ENCODE measurements at places on chromosomes 6 and 20.

- DNase-seq, result no peak
These were observed 395.6 kb upstream of the FLRT3 start for GRCh38 chr20:14732996-14733395.

GRCh38 chr6:147664092-147664491 is 155.6 kb downstream of the SAMD5 start:
- DNase-seq, result no peak

DNA sequence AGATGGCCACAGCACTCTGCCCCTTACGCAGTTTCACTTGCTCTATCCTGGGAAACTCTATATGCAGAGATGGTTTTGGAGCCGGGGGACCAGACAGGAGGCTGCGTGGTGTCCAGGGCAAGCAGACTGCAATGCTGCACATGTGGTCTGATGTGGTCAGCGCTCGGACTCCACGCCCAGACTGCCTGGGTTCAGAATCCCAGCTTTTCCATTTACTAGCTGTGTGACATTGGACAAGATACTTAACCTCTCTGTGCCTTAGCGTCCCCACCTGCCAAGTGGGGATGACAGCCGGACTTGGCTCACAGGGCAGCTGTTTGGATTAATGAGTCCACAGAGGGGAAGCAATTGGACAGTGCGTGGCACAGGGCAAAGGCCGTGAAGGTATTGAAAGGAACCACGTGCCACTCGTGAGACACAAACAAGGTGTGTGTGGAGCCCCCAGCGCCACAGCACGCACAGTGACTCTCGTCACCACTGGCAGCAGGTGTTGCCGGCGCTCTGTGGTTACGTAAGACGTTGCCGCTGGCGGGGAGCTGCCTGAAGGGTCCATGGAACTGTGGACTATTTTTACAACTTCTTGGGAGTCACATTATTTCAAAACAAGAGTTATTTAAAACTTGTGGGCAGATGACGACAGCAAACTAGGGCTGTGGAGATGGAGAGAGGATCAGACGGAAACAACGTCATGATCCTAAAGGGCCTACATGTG is 201.4 kb downstream of the PREX1 start:
- no peak for DNase-seq

GRCh38 chr6:37653933-37654565 is 43.6 kb downstream of the MDGA1 start:
- DNase-seq, result peak; percentile 44

GRCh38 chr6:170456334-170456733 is 96.8 kb downstream of the PSMB1 start:
- DNase-seq, result no peak

- DNase-seq, result no peak
These were observed 121.7 kb downstream of the NKAIN2 start for GRCh38 chr6:123925350-123925749.

- DNase-seq, result no peak
These were observed 138.9 kb upstream of the NUP153 start for GRCh38 chr6:17845598-17845997.

GRCh38 chr6:43996618-43997344 is 130.5 kb downstream of the MRPL14 start:
- DNase-seq, result no peak

DNA sequence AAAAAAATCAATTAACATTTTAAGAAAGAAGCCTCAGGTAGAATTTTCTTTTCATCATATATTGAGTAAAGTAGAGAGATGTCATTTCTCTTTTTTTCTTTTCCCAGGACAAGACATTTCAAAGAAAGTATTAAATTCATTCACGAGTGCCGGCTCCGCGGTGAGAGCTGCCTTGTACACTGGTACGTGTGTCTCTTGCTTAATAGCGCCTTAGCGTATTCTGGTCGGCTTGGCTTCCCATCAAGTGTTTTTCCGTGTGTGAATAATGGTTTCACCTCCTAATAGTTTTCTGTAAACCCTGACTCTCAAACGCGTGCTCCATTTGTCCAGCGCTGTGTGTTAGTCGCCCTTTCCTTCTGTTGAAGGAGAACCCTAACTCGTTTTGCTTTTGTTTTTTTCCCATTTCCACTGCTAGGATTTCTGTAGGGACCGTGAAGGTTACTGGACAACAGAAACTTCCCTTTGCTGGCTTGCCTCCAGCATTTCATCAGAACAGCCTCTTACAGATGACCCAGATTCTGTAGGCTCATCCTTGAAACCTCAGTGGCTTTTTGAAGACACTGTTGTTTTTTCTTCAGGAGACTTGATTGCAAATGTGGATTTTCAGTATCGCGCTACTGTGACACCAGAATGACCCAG is 45.7 kb upstream of the IRF4 start:
- no peak for DNase-seq

DNA sequence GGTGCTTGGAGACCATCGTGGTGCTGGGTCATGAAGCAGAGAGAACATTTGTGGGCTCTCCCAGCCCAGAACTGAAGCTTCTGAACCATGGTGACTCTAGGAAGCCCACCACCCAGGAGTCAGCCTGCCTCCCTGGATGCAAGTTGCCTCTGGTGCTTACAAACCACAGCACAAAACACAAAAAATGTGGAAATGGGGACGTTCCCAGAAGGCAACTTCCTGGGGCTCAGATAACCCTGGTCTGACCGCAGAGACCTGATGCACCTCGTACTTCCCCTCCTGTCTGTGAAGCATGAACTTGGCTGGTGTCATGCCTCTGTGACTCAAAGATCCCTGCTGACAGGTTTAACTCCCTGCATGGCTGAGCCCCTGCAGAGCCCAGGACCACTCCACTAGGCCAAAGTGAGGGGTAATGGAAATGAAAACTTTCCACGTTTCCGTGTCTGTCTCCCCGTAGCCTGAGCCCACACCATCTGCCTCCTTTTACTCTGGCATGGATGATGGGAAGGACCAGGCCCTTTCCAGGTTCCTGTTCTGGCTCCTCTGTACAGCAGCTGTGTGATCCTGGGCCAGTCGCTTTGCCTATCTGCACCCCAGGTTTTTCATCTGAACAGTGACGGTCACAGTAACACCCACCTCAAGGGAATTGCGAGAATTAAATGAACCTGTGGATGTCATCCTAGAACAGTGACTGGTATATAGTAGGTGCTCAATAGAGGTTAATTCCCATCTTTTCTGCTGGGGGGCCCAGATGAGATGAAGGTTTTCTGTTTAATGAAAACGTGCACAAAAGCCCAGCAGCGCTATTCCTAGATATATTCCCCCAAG is 57.7 kb downstream of the PPP1R16B start:
- peak; percentile 69 for DNase-seq

- peak; percentile 80 for DNase-seq
These were observed at the start of gene PPP1R16B for GRCh38 chr20:38805502-38805957. Gene PPP1R16B (plus strand): TSS chr20:38805697. CDS start chr20:38835926, 30,229 bp downstream.

DNA sequence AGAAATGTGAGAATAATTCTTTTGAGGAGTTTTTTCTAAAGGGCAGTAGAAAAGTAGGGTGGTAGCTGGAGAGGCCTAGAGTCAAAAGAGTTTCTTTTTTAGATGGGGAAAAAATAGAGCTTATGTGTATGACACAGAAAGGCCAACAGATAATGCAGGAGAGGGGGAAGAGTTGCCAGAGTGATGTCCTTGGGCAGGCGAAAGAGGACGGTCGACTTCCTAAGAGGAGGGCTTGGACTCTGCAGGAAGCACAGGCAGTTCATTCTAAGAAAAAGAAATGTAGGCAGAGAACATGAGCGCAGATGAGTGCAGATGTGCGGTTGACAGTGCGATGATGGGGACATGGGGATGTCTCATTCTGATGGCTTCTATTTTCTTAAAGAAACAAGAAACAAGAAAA is 68.9 kb downstream of the PAK5 start:
- no peak for DNase-seq

DNA sequence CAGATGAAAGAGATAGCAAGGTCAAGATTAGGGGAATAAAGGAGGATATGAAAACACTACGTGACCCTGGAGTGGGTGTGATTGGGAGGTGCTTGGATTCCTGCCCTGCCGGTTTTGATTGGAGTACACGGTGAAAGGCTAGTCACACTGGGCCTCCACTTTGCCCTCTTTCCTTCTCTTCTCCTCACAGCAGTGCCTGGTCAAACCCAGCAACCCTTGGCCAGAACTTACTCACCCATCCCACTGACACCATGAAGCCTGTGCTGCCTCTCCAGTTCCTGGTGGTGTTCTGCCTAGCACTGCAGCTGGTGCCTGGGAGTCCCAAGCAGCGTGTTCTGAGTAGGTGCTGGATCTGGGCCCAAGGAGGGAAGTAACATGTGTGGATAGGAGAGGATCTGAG is at the start of gene WFDC13:
WFDC13 (plus strand) TSS at position 166 of the 400 bp plus-strand sequence; CDS start at position 252, 86 bp downstream.
- no peak for DNase-seq

DNA sequence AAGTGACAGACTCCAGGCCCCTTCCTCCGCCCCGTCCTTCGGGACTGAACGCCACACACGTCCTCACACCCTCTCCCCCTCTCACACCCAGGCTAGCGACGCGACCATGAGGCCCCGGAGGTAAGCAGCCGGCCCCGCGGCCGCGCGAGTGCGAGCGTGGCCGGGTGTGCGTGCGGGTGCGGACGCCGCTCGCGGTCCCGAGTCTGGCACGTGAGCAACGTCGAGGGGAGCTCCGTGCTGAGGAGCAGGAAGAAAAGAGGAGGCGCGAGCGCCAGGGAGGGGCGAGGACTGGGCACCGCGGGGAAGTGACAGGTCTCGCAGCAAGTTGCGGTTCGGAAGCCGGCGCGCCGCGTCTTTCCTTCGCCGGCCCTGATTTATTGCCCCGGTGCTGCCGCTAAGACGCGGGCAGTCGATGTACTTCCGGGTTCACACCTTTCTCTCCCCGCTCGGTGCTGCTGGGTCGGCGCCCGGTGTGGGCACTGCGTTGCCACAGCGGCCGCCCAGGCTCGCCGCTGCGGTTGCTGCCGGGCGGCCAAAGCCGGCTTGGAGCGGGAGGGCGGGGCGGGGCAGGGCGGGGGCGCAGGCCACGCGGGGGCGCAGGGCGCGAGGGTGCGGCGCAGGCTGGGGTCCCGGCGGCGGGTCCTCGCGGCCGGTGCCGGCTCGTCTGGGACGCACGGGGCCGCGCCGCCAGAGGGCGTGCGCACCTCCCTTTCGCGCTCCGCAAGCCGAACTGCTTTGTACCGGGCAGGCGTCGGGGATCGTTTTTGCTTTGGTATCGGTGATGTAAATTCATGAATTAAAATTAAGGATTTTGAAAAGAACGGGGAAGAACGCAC is 15.8 kb upstream of the LIN28B start:
- peak; percentile 32 for DNase-seq

DNA sequence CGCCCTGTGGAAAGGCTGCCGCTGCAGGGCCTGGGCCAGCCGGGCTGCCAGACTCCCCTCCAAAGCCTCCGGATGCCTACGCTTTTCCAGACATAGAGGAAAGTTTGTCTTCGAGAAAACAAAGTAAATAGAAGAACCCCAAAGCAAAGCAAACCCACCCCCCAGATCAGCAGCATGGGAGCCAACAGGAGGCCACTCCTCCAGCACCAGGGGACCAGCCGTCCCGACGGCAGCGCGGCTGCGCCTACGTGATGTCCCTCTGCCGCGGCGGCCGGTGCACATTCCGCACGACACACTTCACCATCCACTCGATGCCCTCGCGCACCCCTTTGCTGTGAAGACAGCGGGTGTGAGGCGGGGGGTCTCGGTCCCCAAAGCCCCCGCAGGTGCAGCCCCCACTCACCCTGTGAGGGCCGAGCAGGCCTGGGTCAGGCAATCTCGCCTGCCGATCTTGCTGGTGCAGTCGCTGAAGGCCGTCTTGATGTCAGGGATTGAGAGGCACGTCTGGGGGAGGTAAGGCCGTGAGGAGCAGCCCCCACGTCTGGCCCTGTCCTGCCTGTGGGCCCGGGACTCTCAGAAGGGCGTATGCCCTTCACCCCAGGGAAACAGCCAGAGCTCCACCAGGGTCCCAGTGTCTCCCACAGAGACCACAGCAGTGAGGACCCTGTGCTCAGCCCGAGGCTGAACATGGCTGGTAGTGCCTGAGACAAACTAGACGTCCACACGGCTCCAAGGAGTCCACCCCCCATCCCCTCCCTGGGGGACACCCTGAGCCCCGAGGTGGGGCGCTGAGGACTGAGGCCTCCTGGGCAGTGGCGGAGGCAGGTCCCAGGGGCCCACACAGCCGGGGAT is 4.0 kb downstream of the TNFRSF6B start:
- no peak for DNase-seq

GRCh38 chr6:152087096-152087495 is 279.6 kb downstream of the ESR1 start:
- no peak for DNase-seq

DNA sequence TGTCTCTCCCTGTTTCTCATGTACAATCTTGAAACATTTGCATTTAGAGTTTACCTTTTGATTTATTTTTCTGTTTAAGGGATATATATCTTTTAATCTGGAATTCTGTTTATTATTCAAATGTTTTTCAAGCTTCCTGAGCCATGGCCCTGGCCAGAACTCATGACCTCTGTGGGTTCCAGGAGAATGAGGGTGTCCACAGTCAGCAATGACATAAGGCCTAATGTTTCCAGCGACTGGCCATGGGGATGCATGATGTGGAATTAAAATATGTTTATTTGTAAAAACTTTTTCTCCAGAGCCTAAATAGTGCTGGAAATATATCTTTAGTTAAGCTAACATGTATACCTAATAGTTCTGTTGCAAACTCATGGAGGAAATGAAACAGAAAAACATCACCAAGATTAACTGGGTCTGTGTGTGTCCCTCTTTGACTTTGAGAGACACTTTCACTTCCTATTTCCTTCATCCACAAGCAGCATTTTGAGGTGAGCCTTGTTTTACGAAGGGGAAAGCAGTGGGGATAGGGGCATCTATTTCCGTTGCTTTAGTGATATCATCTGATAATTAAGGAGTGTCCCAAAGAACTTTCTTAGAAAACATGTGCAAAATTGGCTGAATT is 87.6 kb downstream of the SMOC2 start:
- no peak for DNase-seq

DNA sequence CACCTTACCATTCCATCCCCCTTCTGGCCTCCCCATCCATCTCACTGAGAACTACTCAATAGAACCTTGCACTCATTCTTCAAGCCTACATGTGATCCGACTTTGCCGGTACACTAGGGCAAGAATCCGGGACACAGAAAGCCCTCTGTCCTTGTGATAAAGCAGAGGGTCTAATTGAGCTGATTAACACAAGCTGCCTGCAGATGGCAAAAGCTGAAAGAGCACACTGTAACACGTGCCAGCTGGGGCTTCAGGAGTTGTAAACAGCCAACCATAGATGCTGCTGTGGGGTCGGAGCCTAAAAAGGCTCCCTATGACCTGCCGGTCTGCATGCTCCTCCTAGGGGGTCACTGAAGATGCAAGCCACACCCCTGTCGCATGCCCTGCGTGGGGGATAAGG is 124.1 kb downstream of the RNF144B start:
- DNase-seq, result no peak

- no peak for DNase-seq
These were observed 31.9 kb upstream of the ZBTB24 start for GRCh38 chr6:109514946-109515345.

DNA sequence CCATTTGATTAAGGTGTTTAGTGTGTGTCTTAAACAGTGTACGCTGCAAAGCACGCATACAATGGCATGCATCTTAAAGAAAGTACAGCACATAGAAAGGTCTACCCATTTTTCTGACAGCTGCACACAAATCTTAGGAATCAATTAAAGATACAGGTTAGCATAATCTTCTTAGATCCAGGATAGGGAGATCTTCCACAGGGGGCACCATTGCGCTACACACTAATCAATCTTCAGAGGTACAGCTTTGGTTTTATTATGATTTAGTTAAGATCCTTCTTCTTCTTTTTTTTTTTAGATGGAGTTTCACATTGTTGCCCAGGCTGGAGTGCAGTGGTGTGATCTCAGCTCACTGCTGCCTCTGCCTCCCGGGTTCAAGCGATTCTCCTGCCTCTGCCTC is 63.7 kb upstream of the BEND3 start:
- no peak for DNase-seq

- no peak for DNase-seq
These were observed 9.3 kb downstream of the ARHGAP18 start for GRCh38 chr6:129700666-129701065.

- no peak for DNase-seq
These were observed 62.0 kb upstream of the SMLR1 start for GRCh38 chr6:130765181-130765727.

GRCh38 chr6:73388433-73388799 is 6.2 kb upstream of the DDX43 start:
- DNase-seq, result no peak
